ENCODE measurements at places on chromosomes 4 and X. TPM values are rescaled to one million over a fixed set of nuclear protein-coding genes. Genes with fewer than 3 reads are reported as not detected.

Gene SOWAHD
- total RNA-seq = not detected

Gene TMPRSS11D
- total RNA-seq = not detected

Gene STBD1
- 3.3 TPM for total RNA-seq

Gene GAGE12F
- not detected for total RNA-seq

Gene SRPK3
- under 0.01 TPM for total RNA-seq

Gene SLC9A7
- 0.34 TPM for total RNA-seq

Gene FAAH2
- total RNA-seq = not detected

Gene CENPVL1
- total RNA-seq = not detected

Gene YY2
- total RNA-seq = 2.5 TPM

Gene KLB
- not detected for total RNA-seq

Gene CSAG2
- total RNA-seq = not detected

Gene SSX3
- total RNA-seq = not detected

Gene TBX22
- total RNA-seq = 0.33 TPM

Gene CT45A5
- total RNA-seq = not detected

Gene NLGN3
- 0.34 TPM for total RNA-seq

Data from melanocyte of skin (primary cell).